ENCODE measurements at places on chromosomes 3 and 15. TPM values are rescaled to one million over a fixed set of nuclear protein-coding genes. Genes with fewer than 3 reads are reported as not detected.

Gene GRAMD1C
- total RNA-seq = not detected

Gene PRR20G
- total RNA-seq = not detected

Gene COL8A1
- total RNA-seq = 0.09 TPM

- peaks cover 28% of the 10 kb centered on the region for H3K27me3 ChIP-seq
- H3K4me1 ChIP-seq = no peaks in the 10 kb centered on the region
- DNase-seq = no peak
- H3K36me3 ChIP-seq = no peaks in the 10 kb centered on the region
Measured at GRCh38 chr15:99042892-99043291, 35.3 kb upstream of the PGPEP1L start.

DNA sequence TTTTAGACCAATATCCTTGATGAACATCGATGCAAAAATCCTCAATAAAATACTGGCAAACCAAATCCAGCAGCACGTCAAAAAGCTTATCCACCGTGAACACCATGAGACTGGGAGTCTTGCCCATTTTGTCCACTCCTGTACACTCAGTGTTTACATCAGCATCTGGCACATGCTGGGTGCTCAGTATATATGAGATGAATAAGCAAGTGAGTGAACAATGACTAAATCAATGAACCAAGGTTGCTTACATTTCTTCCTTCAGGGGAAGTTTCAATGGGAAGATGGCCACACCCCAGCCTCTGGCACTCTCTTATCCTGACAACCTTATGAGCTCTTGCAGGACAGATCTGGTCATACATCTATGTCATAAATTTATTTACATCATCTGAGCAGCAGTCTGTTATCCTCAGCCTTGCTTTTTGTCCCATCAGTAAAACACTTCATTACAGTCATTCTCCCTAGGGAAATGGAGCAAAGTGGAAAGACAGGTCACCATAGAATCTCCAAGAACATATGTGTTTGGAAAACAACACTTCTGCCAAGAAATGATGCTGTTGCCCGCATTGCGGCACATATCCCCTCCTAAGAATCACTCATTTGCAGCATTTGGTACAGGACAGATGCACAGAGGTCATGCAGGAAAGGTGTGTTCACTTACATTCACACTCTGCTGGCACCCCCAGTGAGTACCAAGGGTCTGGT is 171.8 kb upstream of the EIF1B start:
- no peaks in the 10 kb centered on the region for H3K4me1 ChIP-seq
- H3K27me3 ChIP-seq = no peaks in the 10 kb centered on the region
- H3K36me3 ChIP-seq = no peaks in the 10 kb centered on the region
- H3K27ac ChIP-seq = no peak overlapping the region
- no peak overlapping the region for H3K4me3 ChIP-seq

DNA sequence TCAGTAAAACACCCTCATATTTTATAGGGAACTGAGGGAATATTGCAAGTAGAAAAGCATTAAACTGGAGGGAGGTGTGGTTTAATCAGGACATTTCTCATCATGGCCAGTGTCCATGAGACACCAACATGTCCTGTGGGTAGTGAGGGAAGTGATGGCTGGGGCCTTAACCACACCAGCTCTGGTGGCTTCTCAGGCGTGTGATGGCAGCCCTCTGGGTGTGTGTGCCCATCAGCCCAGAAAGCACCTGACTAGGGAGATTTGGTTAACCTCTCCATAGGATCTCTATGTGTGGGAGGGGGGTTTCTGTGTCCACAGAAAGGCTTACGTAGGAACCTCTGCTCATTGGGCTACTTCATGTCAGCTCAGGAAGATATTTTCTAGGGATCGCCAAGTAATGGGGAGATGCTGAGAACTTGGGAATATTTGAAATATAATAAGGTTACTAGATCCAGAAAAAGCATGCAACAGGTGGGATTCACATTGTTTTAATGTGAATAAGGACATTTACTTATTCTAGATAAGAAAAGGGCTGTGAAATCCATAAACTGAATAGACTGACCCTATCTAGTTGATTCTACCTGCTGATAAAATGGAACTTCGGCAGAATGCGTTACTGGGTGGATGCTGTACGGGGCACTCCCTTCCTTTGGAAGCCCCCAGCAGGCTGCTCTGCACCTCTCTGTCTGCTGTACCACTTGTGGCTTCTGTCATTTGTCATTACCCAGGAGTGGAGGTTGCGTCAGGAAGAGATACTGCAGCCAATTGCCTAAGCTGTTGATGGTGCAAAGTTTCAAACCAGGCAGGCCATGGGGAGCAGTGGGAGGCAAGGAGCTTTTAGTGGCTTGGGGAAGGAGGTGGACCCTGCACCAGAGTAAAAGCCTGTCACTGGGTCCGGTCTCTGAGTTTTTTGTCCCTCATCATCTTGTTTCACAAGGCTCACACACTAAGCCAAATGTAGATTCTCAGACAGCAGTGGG is 21.5 kb downstream of the PDHB start:
- H3K27me3 ChIP-seq = no peaks in the 10 kb centered on the region
- no peak for DNase-seq
- peaks cover 37% of the 10 kb centered on the region for H3K36me3 ChIP-seq
- H3K4me1 ChIP-seq = peaks cover 4% of the 10 kb centered on the region
- no peak overlapping the region for H3K27ac ChIP-seq

DNA sequence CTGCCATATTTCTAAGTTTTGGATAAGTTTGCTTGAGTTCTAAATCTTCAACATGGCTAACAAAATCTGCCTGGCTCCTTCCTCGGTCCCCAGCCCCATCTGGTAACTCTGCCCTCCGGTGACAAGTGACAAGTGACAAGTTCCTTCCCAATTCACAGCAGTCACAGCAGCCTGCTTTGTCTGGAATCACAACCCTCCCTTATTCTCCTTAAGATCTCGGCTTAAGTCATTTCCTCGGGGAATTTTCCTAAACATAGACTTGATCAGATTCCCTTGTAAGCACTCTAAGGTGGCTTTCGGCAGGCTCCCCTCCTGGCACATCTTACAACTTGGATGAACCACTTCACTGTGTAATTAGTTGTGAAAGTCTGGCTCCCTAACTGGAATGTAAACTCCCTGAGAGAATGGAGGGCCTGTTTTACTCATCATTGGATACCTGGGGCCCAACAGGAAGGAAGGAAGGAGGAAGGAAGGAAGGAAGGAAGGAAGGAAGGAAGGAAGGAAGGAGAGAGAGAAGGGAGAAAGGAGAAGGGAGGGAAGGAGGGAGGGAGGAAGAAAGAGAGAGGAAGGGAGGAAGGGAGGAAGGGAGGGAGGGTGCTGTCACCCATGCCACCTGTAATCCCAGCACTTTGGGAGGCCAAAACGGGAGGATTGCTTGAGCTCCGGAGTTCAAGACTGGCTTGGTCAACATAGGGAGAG is 126.4 kb downstream of the SHQ1 start:
- peaks cover 8% of the 10 kb centered on the region for H3K4me1 ChIP-seq
- H3K27ac ChIP-seq = no peak overlapping the region
- DNase-seq = no peak
- no peaks in the 10 kb centered on the region for H3K27me3 ChIP-seq
- H3K4me3 ChIP-seq = no peak overlapping the region

GRCh38 chr15:94297558-94297957 is 66.2 kb downstream of the MCTP2 start:
- peak overlapping the region; percentile 68 for H3K4me3 ChIP-seq
- H3K27me3 ChIP-seq = no peaks in the 10 kb centered on the region
- H3K27ac ChIP-seq = peak overlapping the region; percentile 79
- H3K36me3 ChIP-seq = peaks cover 46% of the 10 kb centered on the region
- H3K4me1 ChIP-seq = peaks cover 62% of the 10 kb centered on the region

- H3K4me1 ChIP-seq = peaks cover 36% of the 10 kb centered on the region
- no peaks in the 10 kb centered on the region for H3K36me3 ChIP-seq
- peaks cover 47% of the 10 kb centered on the region for H3K27me3 ChIP-seq
- DNase-seq = peak; percentile 84
- peak overlapping the region; percentile 86 for H3K27ac ChIP-seq
Measured at GRCh38 chr15:98649472-98650416, 1.4 kb downstream of the IGF1R start.

Gene MKRN3
- total RNA-seq = 1.5 TPM

GRCh38 chr3:179455954-179456353 is 4.7 kb upstream of the GNB4 start:
- no peak overlapping the region for H3K4me3 ChIP-seq
- peaks cover 5% of the 10 kb centered on the region for H3K4me1 ChIP-seq
- H3K36me3 ChIP-seq = no peaks in the 10 kb centered on the region
- H3K27ac ChIP-seq = no peak overlapping the region
- peaks cover 63% of the 10 kb centered on the region for H3K27me3 ChIP-seq
- DNase-seq = peak; percentile 39

- H3K27ac ChIP-seq = no peak overlapping the region
- no peak overlapping the region for H3K4me3 ChIP-seq
- no peak for DNase-seq
- H3K36me3 ChIP-seq = no peaks in the 10 kb centered on the region
Measured at GRCh38 chr3:179551349-179552105, 11.2 kb upstream of the ACTL6A start.

- H3K4me3 ChIP-seq = no peak overlapping the region
- H3K27me3 ChIP-seq = no peaks in the 10 kb centered on the region
- H3K27ac ChIP-seq = no peak overlapping the region
- H3K4me1 ChIP-seq = peaks cover 7% of the 10 kb centered on the region
- DNase-seq = no peak
Measured at GRCh38 chr15:79858469-79858868, 38.3 kb downstream of the MTHFS start.

DNA sequence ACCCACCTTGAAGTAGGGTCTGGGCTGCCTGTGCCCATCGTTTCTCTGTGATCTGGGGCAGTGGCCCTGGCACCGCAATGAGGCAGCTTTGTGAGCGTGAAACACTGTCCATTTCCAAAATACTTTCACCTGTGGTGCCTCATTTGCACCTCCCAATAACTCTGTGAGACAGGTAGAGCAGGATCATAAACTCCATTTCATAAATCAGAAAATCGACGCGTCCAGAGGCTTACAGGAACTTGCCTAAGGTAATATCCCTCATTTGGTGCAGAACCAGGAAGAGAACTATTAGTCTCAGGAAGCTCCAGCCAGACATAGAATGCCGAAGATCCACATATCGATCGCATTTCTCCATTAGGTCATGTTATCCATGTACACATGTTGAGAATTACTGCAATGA is 38.2 kb upstream of the SEMA4B start:
- H3K4me1 ChIP-seq = peaks cover 37% of the 10 kb centered on the region
- H3K4me3 ChIP-seq = no peak overlapping the region
- H3K27ac ChIP-seq = no peak overlapping the region
- no peaks in the 10 kb centered on the region for H3K36me3 ChIP-seq
- DNase-seq = no peak

GRCh38 chr3:88219138-88219792 is 69.5 kb downstream of the C3orf38 start:
- no peak overlapping the region for H3K27ac ChIP-seq
- no peaks in the 10 kb centered on the region for H3K36me3 ChIP-seq
- peaks cover 2% of the 10 kb centered on the region for H3K27me3 ChIP-seq
- H3K4me1 ChIP-seq = no peaks in the 10 kb centered on the region
- peak; percentile 71 for DNase-seq

GRCh38 chr15:99135194-99135593 is 30.3 kb downstream of the SYNM start:
- H3K4me1 ChIP-seq = peaks cover 3% of the 10 kb centered on the region
- DNase-seq = no peak
- no peaks in the 10 kb centered on the region for H3K27me3 ChIP-seq
- H3K36me3 ChIP-seq = no peaks in the 10 kb centered on the region
- no peak overlapping the region for H3K4me3 ChIP-seq

DNA sequence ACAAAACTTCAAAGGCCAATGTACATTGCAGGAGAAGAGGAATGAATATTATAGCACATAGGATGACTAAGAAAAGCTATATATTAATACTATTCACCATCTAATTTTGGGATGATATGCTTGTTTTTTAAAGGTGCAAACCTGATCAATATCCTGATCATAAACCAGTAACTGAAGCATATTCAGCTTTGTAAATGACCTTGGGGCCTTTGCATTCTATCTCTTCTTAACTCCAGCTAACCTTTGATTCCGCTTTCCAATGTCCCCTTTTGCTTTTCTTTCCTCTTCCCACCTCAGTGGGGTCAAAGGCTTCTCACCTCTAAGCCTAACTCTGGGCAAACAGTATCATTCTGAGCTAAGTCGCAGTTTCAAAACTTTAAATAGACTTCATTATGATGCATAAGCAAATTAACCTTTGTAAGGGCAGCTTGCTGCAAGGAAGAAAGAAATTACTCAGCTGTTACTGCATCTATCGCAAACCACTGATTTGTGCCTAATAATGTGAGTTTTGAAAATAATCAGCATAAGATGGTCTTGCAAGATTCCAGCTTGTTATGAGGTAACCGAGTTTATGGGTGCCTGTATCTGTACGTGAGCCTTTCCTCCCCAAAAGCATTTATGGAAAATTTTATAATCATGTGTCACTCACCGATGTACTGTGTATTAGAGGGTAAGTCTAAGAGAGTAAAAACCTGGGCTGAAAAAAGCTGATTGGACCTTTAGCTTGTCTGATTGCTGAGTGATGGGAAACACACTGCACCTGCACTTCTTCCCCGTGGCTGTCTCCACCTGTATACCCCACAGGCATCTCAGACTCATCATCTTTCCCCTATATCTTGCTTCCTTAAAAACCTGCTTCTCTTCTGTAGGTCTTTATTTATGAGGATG is 116.8 kb downstream of the TPRG1 start:
- peaks cover 26% of the 10 kb centered on the region for H3K4me1 ChIP-seq
- peak overlapping the region; percentile 6 for H3K4me3 ChIP-seq
- H3K27me3 ChIP-seq = no peaks in the 10 kb centered on the region
- DNase-seq = no peak

Gene C15orf62
- 0.51 TPM for total RNA-seq

DNA sequence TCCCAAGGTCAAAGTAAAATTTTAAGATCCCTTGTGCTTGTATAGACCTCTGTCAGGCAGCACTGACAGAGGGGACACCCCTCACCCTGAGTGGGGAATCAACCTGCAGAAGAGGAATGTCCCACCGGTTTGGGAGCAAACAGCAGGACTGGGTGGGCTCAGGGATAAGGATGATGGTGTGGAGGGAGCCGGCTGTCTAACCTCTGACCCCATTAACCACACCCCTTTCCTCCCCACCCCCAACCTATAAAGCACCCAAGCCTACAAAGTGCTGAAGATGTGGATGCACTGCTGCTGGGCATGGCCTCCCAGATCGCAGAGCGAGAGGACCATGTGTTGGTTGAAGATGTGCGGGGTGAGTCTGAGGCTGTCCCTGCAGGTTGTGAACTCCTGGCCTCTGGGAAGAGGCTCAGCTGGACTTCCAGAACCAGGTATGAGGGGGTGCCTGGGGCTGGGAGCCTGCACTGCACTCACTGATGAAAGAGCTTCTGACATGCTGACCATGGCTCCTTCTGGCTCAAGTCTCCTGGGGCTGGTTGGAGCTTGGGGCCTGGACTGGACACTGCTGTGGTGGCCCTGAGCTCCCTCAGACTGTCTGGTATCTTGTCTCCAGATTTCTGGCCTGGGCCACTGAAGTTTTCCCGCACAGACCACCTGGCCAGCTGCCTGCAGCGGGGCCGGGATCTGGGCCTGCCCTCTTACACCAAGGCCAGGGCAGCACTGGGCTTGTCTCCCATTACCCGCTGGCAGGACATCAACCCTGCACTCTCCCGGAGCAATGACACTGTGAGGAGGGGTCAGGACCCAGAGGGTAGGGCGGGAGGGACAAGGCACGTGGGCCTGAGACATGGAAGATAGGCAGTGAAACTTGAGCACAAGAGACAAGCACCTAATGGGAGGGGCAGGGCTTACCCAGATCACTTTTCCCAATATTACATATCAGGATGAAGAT is 9.3 kb downstream of the DUOX1 start:
- H3K4me1 ChIP-seq = peaks cover 3% of the 10 kb centered on the region
- H3K27ac ChIP-seq = no peak overlapping the region
- DNase-seq = no peak
- H3K4me3 ChIP-seq = no peak overlapping the region
- no peaks in the 10 kb centered on the region for H3K36me3 ChIP-seq

Gene LARP6
- total RNA-seq = not detected

GRCh38 chr3:14261229-14261628 is 82.6 kb downstream of the LSM3 start:
- no peak overlapping the region for H3K27ac ChIP-seq
- H3K4me3 ChIP-seq = no peak overlapping the region
- DNase-seq = peak; percentile 92
- peaks cover 7% of the 10 kb centered on the region for H3K27me3 ChIP-seq
